ENCODE measurements at places on chromosomes 3 and 15. TPM values are rescaled to one million over a fixed set of nuclear protein-coding genes. Genes with fewer than 3 reads are reported as not detected.

Gene AGBL1
- 6.6 TPM for total RNA-seq

Gene SCAANT1
- total RNA-seq: not detected

Gene GABRR3
- total RNA-seq: not detected

Gene DAZL
- not detected for total RNA-seq

DNA sequence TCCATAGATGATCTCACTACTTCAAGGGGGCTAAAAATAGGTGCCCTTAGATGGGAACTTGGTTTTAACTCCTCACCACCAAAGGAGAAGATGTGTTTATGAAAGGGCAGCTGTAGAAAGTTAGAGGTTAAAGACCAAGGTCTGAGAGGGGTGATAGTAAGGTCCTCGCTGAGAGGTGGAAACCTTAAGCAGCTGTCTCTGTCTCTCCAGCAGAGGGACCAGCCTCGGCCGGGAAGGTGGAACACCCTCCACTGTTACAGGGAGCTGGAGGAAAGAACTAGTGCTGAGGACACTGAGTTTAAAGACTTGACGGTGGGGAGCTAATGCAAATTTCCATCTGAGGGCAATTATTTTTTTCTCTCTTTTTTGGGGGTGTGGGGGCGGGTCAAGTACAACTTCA, 8.9 kb upstream of the RLBP1 start:
- no peaks in the 10 kb centered on the region for H3K4me1 ChIP-seq
- H3K27ac ChIP-seq: no peak overlapping the region
- DNase-seq: no peak
- H3K4me3 ChIP-seq: no peak overlapping the region
- H3K27me3 ChIP-seq: no peaks in the 10 kb centered on the region

DNA sequence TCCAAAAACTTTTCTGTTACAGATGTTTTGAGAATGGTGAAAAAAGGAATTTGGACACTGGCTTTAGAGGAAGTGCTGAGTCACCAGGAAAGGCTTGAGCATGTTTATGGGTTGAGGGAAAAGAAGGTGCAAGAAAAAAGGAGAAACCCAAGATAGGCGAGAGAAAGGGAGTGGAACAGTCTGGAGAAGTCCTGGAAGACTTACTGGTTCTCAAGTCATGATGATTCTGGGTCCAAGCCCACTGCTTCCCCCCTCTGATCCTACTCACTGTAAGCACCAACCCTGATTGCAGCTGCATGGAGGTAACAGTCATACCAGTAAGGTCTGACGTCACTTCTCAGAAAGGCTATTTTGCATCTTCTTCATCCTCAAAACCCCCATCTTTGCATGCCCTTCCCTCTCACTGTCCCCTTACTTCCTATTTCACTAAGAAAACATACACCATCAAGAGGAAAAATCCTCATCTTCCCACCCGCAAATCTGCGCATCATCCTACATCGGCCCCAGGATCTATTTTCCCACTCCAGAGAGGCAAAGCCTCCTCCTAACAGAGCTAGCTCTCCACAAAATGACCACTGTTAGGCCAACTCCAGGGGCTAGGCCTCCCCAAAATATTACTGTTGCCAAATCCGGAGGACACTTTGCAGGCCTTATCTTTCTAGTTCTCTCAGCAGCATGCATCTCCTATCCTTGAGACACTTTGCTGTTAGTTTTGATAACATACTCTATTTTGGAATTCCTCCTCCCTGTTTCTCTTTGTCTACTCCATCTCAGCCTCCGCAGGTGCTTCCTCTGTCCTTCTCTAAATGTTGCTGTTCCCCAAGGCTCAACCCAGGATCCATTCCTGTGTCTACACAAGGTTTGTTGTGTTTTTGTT, 3.2 kb upstream of the ATP13A3 start:
- H3K36me3 ChIP-seq: no peaks in the 10 kb centered on the region
- H3K27me3 ChIP-seq: no peaks in the 10 kb centered on the region
- DNase-seq: no peak
- peaks cover 14% of the 10 kb centered on the region for H3K4me1 ChIP-seq
- H3K27ac ChIP-seq: no peak overlapping the region

DNA sequence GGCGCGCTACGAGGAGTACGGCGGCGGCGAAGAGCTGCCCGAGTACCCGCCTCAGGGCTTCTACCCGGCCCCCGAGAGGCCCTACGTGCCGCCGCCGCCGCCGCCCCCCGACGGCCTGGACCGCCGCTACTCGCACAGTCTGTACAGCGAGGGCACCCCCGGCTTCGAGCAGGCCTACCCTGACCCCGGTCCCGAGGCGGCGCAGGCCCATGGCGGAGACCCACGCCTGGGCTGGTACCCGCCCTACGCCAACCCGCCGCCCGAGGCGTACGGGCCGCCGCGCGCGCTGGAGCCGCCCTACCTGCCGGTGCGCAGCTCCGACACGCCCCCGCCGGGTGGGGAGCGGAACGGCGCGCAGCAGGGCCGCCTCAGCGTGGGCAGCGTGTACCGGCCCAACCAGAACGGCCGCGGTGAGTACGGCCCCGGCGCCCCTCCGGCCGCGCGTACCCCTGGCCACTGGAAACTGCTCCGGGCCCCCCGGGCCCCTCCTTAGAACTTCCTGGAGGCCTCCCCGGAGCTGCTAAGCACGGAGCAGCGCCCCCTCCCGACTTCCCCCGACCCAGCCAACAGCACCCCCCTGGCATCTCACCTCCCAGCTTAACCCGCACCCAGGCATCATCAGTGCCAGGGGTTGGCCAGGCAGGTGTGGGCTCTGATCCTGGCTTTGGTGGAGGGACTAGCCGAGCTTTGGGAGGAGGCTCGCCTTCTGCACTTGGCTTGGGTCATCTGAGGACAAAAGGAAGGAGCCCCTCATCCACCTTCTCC, 1.4 kb downstream of the LOXL1 start:
- H3K4me3 ChIP-seq: peak overlapping the region; percentile 66
- no peaks in the 10 kb centered on the region for H3K27me3 ChIP-seq
- DNase-seq: peak; percentile 60

DNA sequence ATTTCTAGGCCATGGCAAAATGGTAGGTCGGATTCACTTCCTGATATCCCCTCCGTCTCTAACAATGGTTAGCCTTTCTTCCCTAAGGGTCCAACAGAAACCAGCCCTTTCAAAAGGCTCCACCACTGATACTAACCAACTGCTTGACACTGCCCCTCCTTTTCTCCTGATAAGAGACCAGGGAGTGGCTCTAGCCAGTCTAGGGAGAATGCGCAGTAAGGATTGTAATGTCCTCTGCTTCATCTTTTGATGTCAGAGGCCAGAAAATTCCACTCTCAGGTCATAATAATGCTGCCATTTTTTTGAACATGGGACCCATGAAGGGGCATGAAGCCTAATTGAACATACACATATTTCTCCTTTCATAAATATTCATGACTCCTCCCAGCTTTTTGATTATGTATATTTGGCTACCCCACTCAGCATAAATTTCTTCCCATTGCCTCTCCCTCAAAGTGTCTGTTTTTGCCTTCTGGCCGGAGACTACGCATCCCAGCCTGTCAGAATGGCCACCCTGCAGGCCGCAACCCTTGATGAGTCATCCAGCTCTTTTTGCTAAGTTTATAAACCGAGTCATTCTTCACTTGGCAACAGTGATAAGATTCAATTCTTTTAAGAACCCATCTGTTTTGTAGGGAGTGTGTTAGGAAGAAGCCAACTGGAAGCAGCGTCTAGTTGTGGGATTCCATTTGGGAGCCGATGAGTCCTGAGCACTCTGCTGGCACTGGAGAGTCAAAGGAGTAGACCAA, 189.0 kb upstream of the MCTP2 start:
- H3K4me3 ChIP-seq: no peak overlapping the region
- H3K36me3 ChIP-seq: no peaks in the 10 kb centered on the region
- no peak overlapping the region for H3K27ac ChIP-seq
- DNase-seq: no peak

DNA sequence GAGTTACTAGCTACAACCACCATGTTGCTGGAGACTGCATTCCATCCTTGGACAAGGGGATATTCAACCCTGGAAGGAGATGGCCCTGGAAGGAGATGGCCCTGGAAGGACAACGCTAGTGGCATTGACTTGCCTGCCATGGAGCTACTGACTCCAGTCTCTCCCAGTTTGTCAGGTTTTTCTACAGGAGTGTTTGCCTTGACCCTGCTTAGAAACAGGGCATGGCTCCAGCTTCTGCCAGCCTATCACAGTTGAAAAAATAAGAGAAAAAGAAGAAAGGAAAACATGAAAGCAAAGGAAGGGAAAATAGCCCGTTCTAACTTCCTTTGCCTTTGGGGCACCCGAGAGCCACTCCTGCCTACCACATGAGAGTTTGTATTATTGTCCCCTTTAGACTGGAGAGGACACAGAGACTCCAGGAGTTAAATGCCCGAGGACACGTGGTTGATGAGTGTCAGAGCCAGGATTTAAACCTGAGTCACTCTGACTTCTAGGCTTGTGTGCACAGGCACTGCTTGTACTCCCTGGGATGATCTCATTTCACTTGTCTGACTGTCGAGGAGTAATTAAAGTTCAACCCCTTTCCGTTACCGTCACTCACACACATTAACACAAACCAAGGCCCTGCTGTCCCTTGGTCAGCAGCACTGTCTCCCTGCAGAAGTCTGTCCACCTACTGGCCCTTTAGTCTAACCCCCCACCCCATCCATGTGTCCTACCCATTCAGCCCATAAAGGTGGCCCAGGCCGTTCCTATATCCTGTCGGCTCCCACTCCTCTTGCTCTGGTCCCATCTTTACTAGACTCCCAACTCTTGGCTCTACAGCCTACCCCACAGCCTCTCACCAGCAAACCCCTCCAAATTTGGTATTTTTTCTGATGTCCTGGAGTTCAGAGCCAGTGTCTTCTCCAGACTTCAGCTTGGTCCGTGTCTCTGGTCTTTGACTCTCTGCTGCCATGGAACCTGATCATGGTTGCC, 46.1 kb downstream of the C2CD4A start:
- peaks cover 4% of the 10 kb centered on the region for H3K4me1 ChIP-seq
- H3K36me3 ChIP-seq: no peaks in the 10 kb centered on the region
- no peak overlapping the region for H3K4me3 ChIP-seq
- DNase-seq: no peak
- H3K27me3 ChIP-seq: no peaks in the 10 kb centered on the region

- no peak overlapping the region for H3K27ac ChIP-seq
- H3K36me3 ChIP-seq: no peaks in the 10 kb centered on the region
Measured at GRCh38 chr3:109927161-109927560, 589.8 kb upstream of the DPPA4 start.

All from psoas muscle (tissue), 8 donors.